ENCODE measurements at places on chromosomes 6 and 20. TPM values are rescaled to one million over a fixed set of nuclear protein-coding genes. Genes with fewer than 3 reads are reported as not detected.

GRCh38 chr6:110338820-110339470, 19.2 kb downstream of the METTL24 start:
- H3K27ac ChIP-seq, result no peak overlapping the region
- H3K36me3 ChIP-seq, result no peaks in the 10 kb centered on the region
- DNase-seq, result no peak
- no peaks in the 10 kb centered on the region for H3K4me1 ChIP-seq
- H3K27me3 ChIP-seq, result no peaks in the 10 kb centered on the region
- no peak overlapping the region for H3K4me3 ChIP-seq

DNA sequence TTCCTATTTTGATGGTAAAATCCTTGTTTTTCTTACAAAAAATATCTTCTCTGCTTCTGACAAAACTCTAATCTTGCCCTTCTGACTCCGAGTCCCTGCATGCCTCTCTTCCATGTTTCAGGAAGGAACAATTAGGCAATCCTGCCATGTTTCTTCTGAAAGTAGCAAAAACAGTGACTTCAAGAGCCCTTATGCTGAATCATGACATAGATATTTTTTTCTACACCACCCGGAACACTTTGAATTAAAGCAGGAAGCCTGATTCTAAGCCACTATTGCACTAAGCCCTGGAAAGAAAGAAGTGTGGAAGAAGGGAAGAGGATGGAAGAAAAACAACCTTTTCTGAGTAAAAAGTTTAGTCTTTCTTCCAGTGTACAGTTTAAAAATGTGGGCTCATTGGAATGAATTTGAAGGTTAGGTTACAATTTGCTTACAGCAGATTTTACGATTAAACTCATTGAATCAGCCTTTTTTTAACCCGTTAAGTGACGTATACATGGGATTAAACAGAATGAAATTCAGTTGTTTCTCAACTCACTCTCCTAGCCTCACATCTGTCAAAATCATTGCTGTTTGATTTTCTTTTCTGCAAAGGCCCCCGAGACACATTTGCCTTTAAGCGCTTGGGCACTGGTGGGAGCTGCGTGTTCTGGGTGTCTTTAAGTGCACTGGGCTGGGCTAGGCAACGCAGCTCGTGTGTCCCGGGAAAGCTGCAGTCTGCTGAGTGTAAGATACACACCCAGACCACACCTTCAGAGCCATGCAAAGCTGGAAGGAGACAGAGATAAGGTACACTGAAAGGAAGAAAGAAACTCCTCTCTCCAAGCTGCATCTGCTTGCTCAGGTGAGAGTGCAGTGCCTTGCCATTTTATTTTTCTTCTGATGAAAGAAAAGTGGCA, 159.4 kb upstream of the CITED2 start:
- peak; percentile 95 for DNase-seq
- 0 out of 2 replicates have a peak overlapping the region, but pooled peaks have one; percentile 5 for H3K4me3 ChIP-seq
- peak overlapping the region; percentile 70 for H3K27ac ChIP-seq
- H3K27me3 ChIP-seq, result no peaks in the 10 kb centered on the region
- H3K4me1 ChIP-seq, result peaks cover 44% of the 10 kb centered on the region
- H3K36me3 ChIP-seq, result no peaks in the 10 kb centered on the region

- DNase-seq, result no peak
- H3K27ac ChIP-seq, result no peak overlapping the region
Observed at GRCh38 chr6:158763434-158764182, 55.6 kb downstream of the EZR start.

GRCh38 chr6:69917834-69918233, 51.5 kb downstream of the COL19A1 start:
- H3K27me3 ChIP-seq, result no peaks in the 10 kb centered on the region
- H3K36me3 ChIP-seq, result no peaks in the 10 kb centered on the region
- no peaks in the 10 kb centered on the region for H3K4me1 ChIP-seq
- no peak overlapping the region for H3K4me3 ChIP-seq
- H3K27ac ChIP-seq, result no peak overlapping the region
- no peak for DNase-seq

DNA sequence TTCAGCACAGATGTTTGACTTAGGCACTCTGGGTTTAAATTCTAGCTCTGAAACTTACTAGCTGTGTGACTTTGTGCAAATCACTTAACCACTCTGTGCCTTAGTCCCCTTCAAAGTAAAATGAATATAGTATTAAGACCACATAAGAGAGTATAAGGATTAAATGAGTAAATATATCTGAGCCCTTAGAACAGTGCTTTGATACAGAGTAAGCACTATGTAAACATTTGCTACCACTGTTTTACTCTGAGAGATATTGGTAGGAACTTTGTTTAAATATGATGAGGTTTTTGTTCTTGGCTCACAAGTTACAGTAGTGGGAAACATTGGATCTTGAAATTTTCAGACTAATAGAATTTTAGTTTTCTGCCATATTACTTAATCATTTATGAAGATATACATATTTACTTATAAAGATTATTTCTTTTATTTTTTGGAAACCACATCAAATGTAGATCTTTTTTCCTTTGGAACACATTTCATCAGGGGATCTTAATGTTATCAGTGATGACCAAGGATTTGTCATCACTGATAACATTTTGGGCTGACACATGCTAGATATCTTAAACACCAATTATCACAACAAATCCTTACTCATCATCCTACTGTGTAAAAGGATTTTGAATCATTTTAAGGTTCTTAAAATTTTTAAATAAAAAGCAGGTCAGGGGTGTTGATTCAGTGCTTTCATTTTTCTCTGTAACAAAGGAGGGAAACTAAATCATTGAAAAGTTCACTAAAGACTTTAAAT, 226.2 kb downstream of the EYA4 start:
- no peaks in the 10 kb centered on the region for H3K27me3 ChIP-seq
- no peak overlapping the region for H3K27ac ChIP-seq
- H3K4me3 ChIP-seq, result no peak overlapping the region
- H3K4me1 ChIP-seq, result no peaks in the 10 kb centered on the region
- no peaks in the 10 kb centered on the region for H3K36me3 ChIP-seq

DNA sequence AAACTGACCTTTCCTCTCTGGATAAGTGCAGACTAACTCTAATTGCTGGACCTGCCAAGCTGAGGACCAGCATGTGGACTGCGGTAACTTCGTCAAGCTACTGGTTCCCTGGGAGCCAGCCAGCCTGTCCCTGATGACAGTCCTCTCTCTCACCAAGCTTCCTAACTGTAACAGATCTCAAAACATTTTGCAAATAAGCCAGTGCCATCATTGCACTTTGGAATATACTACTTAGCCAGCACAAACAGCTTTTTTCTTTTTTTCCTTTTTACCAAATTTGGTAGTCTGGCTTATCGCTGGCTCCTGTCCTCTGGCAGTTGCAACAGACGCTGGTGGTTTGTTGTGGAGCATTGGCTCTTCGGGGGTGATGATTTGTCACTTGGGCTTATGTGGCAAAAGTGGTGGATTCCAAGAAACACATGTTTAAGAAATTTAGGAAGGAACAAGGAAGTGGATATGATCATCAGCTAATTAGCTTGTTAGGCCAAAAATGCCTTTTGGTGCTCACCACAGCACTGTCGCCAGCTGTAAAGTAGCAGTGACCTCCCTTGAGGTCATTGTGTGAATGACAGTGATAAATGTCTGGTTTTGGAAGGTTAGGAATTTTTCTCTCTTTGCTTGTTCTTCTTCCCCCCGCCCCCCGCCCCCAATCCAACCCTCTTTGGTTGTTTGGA, 171.7 kb downstream of the CLIC5 start:
- H3K4me3 ChIP-seq, result no peak overlapping the region
- H3K36me3 ChIP-seq, result no peaks in the 10 kb centered on the region
- no peak for DNase-seq
- H3K27ac ChIP-seq, result no peak overlapping the region
- no peaks in the 10 kb centered on the region for H3K4me1 ChIP-seq

- no peaks in the 10 kb centered on the region for H3K36me3 ChIP-seq
- H3K4me1 ChIP-seq, result no peaks in the 10 kb centered on the region
- DNase-seq, result no peak
- no peak overlapping the region for H3K27ac ChIP-seq
- no peak overlapping the region for H3K4me3 ChIP-seq
Observed at GRCh38 chr6:20658053-20658452, 123.8 kb downstream of the CDKAL1 start.

PGC gene
- total RNA-seq, result 0.81 TPM

PPP1R10 gene
- total RNA-seq, result 69.9 TPM

KCNG1 gene
- 1.5 TPM for total RNA-seq

RAD21L1 gene
- total RNA-seq, result 1.3 TPM

OR12D3 gene
- total RNA-seq, result not detected

SYCP2 gene
- total RNA-seq, result 1.5 TPM

PHACTR1 gene
- total RNA-seq, result 25.3 TPM

BPI gene
- not detected for total RNA-seq

SCAND1 gene
- total RNA-seq, result 80.8 TPM

VSX1 gene
- total RNA-seq, result not detected
